ENCODE measurements at places on chromosomes 11 and 22.

DNA sequence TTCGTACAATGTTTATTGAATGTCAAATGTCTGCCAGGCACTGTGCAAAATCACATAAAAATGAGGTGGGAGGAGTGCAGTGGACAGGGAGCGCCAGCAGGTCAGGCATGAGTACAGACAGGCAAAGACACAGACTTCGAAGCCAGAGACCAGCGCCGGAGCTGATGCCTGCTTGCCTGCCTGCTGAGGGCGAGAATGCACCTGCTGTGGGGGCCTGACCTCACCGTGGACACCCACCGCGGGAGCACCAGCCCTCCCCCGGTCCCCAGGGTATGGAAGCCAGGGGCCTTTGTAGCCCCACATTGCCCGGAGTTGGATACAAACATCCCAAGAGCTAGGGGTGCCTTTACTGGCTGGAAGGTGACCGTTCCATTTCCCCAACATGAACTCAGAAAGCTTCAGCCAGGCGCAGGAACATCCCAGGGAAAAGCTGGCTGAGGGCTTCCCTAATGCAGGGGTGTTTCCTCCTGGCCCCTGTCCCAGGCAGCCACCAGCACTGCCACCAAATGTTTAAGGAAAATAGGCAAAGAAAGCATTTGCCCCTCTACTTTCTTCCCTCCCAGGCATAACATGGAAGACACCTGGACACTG lies 17.9 kb downstream of the IFITM10 start:
- DNase-seq = no peak

DNA sequence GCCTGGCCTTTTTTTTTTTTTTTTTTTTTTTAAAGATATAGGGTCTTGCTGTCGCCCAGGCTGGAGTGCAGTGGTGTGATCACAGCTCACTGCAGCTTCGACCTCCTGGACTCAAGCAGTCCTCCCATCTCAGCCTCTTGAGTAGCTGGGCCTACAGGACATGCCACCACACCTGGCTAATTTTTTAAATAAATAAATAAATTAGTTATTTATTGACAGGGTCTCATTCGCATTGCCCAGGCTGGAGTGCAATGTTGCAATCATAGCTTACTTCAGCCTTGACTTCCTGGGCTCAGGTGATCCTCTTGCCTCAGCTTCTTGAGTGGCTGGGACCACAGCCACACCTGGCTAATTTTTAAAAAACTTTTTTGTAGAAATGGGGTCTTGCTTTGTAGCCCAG lies 10.5 kb downstream of the AP2A2 start:
- no peak for DNase-seq

DNA sequence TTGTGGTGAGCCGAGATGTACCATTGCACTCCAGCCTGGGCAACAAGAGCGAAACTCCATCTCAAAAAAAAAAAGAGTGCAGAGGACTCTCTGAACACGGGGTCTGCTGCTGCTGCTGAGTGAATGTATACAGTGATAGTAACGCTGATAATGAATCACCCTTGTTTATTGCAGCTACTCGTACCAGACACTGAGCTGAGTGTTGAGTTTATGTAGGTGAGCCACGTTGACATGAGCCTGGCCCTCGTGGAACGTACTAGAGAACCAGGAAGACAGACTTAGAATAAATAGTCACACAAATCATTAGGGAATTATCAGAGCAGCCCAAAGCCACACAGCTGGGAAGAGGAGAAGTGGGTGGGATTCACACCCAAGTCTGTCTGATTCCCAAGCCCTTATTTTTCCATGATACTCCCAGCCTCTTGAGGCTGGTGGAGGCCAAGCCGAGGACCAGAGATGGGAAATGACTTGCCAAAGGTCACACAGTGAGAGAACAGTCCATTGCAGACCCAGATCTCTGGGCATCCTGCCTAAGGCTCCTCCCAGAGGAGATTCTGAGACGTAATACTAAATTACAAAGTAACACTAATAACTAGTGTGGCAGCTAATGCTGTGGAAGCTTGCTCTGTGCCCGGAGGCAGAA lies 34.8 kb downstream of the MB start:
- no peak for DNase-seq

GRCh38 chr22:45149671-45150070 lies 14.1 kb upstream of the NUP50 start:
- DNase-seq = no peak

Measured in GM23338 (cell line).